Lung microvascular endothelial cell (primary cell): ENCODE measurements at places on chromosomes 3 and 15. TPM values are rescaled to one million over a fixed set of nuclear protein-coding genes. Genes with fewer than 3 reads are reported as not detected.

Gene SCN5A
- total RNA-seq: 5.9 and 14.9 TPM in 2 replicates

Gene MED12L
- total RNA-seq: under 0.01 TPM in 1 of 2 replicates, not detected in the other

Gene FEZF2
- total RNA-seq: not detected in 2 replicates

Gene SLC25A26
- total RNA-seq: 11.9 and 14.6 TPM in 2 replicates

Gene UBAP1L
- 1.1 and 2.6 TPM in 2 replicates for total RNA-seq

Gene SNX22
- under 0.01 and 0.20 TPM in 2 replicates for total RNA-seq

Gene SLC6A20
- total RNA-seq: not detected in 2 replicates

Gene PLSCR2
- not detected in 2 replicates for total RNA-seq

Gene TARS3
- total RNA-seq: 4.8 and 10.1 TPM in 2 replicates

Gene OXTR
- 1.7 and 2.8 TPM in 2 replicates for total RNA-seq

Gene ATP8B4
- total RNA-seq: 0.44 and 3.6 TPM in 2 replicates

Gene CPLX3
- not detected in 2 replicates for total RNA-seq

Gene FBXW12
- total RNA-seq: not detected in 2 replicates

Gene LYZL4
- not detected in 2 replicates for total RNA-seq

Gene IMPG2
- 0.44 and 0.99 TPM in 2 replicates for total RNA-seq
